Brain (organoid and tissue), 16 donors: ENCODE measurements at places on chromosomes 4 and X. TPM values are rescaled to one million over a fixed set of nuclear protein-coding genes. Genes with fewer than 3 reads are reported as not detected.

GRCh38 chrX:111854556-111855490 is 21.2 kb upstream of the TRPC5OS start:
- no peak for DNase-seq

DNA sequence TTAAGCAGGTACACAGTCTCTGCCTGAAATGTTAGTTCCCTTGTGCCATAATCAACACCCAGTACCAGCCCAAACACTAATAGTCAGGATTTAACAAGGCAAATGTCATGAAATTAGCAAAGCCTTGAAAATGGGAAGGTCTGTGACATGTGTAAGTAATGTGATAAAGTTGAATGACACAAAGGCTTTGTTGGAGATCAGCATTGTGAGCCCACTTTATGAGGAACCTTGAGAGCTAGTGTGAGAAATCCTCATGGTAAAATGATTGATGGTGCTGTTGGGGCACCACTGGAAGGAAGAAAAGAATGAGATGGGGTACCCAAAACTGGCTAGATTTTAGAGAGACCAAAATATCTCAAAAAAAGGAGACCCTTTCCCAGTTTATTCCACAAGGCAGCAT is 3.3 kb upstream of the LIN54 start:
- DNase-seq = peak; percentile 1

TRIM61 gene
- polyA plus RNA-seq = not detected

- no peak for DNase-seq
Observed at GRCh38 chr4:17009871-17010367, 111.5 kb upstream of the LDB2 start.

IGBP1 gene
- polyA plus RNA-seq = 99.4 TPM

GRCh38 chr4:181465826-181466225 is 777.4 kb upstream of the TENM3 start:
- DNase-seq = no peak

GRCh38 chr4:120105472-120105871 is 38.8 kb upstream of the MAD2L1 start:
- DNase-seq = no peak

GRCh38 chrX:117511379-117511778 is 605.2 kb downstream of the KLHL13 start:
- no peak for DNase-seq

FHDC1 gene
- 1.6 TPM for polyA plus RNA-seq

DKK2 gene
- polyA plus RNA-seq = 0.64 TPM

DNA sequence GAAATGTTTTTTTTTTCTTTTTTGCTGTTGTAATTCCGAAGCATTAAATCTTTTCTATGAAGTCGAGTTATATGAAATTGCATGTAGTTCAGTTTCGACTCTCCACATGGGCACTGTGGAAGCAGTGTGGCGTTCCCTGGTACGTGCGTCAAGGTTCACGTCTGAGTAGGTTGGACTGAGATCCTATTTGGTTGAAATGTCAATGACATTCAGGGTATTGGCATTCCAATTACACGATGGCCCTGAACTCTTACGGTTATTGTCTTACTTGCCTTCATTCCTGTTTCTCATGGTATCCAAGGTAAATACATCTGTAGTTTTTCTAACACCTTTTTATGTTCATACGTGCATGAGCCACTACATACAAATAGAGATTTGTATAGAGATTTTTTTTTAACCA is 128.8 kb downstream of the SORBS2 start:
- no peak for DNase-seq

DNA sequence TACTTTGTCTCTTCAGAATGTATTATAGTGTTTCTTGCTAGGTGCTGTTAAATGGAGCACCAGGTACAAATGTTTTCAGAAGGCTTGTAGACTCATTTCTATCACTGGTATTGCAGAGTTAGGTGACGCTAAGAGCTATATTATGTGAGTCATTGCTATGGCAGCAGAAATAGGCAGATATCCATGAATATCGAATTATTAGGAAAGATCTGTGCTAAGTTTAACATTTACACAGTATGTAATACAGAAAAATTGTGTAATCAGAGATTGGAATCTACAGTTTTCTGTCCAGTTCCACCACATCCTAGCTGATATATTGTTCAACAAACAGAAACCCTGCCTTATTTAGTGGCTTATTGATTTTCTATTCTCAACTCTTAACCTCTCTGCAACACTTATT is 1025.5 kb downstream of the STIM2 start:
- DNase-seq = no peak

PTPN13 gene
- 5.0 TPM for polyA plus RNA-seq

- no peak for DNase-seq
Observed at GRCh38 chrX:128436397-128437103, 384.3 kb upstream of the ACTRT1 start.

GPR143 gene
- 5.8 TPM for polyA plus RNA-seq

DNA sequence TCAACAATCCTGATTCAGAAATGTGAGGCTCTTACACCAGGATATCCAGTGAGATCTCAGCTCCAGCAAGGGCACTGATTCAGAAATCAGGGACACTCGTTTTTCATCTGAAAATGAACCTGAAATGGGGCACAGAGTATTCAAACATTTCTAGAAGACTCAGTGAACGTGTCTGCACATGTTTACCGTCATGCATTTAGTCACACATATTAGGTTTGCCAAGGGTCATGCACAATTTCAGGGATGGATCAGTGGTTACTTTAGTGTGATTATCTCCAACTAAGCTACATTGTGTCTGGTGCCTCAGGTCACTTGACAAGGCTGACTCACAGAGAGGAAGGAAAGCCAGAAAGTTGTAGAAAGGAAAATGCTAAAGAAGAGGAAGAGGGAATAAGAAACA is 33.6 kb upstream of the SPANXN2 start:
- no peak for DNase-seq

DNA sequence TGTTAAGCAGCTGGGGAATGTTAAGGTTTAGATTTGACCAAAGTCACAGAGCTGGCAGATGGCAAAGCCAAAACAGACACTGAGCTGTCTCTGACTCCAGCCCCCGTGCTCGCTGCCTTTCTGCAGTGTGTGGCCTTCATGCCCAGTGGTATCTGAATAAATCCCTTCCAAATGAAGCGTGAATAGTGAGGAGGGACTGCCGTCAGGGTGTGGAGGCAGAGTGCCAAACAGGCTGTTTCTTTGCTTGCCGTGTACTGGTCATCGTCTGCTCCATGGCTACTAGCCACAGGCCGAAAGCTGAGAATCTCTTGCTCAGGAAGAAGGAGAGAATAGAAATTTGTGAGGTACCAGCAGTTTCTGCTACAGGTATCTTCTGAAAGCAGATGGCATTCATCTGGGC is 19.7 kb downstream of the PRIMPOL start:
- DNase-seq = peak; percentile 28

- no peak for DNase-seq
Observed at GRCh38 chr4:15162465-15163283, 160.4 kb downstream of the CPEB2 start.

KLB gene
- not detected for polyA plus RNA-seq

DNA sequence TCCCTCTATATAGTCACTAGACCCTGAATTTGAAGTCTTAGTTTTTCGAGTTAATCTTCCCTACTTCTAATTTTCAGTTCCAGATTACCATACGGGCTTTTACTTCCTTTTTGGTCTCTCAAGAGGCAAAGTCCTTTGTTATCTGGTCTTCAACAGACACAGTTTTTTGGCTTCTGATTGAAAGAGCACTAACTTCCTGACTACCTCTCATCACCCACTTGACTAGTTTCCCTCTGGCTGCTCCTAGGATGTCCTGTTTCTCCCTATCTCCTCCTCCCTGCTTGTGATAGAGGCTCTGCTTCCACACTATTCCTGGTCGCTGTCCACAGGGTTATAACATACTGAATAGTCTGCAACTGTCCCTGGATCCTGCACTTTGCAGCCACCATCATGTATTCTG is 16.7 kb upstream of the WDR44 start:
- no peak for DNase-seq

CENPVL2 gene
- not detected for polyA plus RNA-seq

SHISA3 gene
- 0.37 TPM for polyA plus RNA-seq

LRPAP1 gene
- polyA plus RNA-seq = 165 TPM

DNA sequence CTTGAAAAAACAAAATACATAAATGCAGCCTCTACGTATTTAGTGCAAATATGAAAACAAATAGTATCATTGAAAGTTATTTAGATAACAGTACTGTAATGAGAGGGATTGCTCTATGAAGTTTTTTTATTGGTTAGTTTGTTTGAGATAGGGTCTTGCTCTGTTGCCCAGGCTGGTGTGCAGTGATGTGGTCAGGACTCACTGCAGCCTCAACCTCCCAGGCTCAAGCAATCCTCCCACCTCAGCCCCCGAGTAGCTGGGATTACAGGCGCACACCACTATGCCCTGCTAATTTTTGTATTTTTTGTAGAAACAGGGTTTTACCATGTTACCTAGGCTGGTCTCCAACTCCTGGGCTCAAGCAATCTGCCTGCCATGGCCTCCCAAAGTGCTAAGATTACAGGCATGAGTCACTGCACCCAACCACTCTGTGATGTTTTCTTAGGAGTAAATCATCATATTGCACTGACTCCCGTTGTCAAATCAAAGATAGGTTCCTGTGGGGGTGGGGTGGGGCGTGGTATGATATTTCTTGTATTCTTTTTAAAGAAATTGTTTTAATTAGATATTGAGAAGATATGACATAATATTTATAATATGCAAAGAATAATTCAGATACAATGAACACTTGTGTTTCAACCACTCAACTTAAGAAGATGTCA is 75.8 kb downstream of the ATG4A start:
- no peak for DNase-seq

DNA sequence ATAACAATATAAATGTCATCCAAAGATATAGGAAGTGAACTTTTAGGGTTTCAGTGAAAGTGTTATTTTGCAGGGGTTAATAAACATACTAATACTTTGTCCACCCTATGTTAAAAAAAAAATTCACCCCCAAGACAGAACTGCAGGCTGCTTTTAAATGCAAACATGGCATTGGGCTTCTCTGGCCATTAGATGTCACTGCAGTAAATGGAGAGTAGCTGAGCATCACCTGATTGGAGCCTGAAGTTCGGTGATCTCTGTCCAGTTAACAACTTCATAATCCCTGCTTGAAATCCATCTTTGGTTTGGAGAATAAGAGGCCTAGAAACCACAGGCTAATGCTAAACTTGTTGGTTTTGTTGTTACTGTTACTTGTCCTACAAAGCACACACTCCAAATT is 18.7 kb downstream of the SLC25A43 start:
- DNase-seq = no peak

- DNase-seq = peak; percentile 3
Observed at GRCh38 chr4:142883040-142883832, 37.1 kb upstream of the INPP4B start.

DNA sequence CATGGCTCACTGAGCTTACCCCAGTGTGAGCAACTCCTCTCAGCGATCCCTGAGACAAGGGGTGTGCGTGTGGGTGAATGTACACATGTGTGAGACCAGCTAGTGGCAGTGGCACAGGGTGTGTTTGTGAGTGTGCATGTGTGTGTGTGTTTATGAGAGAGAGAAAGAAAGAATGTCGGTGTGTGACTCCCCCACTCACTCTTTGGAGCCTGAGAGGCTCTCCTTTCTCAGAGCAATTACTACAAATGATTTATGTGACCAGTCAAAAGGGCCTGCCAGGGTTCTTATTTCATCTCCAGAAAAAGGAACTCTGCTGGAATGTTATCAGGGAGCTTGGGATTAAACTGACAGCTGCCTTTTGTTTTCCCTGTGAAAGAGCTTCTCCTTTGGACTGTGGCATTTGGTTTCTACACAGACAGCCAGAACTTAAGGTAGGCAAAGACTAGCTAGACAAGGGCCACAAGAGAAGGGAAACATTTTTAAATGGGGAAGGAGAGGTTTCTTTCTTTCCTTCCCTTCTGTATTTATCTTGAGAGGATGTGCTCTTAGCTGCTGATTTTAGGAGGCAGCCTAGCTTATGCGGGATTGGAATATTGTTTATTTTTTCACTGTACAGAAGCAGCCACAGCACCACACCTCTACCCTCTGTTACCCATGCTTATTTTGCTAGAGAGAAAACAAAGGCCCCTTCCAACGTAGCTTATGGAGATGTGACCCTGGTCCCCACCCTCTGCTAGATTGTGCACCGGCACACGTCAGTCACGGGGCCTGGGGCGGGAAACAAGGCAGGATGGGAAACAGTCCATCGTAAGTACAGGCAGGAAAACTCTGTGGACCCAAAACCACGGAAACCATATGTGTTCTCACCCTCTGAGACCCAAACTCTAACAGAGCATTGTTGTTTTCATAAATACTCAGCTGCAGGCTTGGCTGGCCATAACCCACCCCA is 143.5 kb downstream of the MGST2 start:
- peak; percentile 41 for DNase-seq

DNA sequence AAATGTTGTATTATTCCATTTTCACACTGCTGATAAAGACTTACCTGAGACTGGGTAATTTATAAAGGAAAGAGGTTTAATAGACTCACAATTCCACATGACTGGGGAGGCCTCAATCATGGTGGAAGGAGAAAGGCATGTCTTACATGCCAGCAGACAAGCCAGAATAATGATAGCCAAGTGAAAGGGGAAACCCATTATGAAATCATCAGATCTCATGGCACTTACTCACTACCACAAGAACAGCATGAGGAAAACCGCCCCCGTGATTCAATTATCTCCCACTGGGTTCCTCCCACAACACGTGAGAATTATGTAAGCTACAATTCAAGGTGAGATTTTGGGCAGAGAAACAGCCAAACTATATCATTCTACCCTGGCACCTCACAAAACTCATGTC is 2535.1 kb downstream of the ARAP2 start:
- DNase-seq = no peak

GRCh38 chr4:123398066-123398852 is 1.7 kb downstream of the SPRY1 start:
- peak; percentile 79 for DNase-seq

HOPX gene
- 40.9 TPM for polyA plus RNA-seq

- peak; percentile 89 for DNase-seq
Observed at GRCh38 chr4:74932832-74933561, at the start of gene PARM1. TSS of gene PARM1 (plus strand) at chr4:74933116. CDS start at chr4:74933328, 212 bp downstream.

FAM133A gene
- polyA plus RNA-seq = 0.19 TPM

DNA sequence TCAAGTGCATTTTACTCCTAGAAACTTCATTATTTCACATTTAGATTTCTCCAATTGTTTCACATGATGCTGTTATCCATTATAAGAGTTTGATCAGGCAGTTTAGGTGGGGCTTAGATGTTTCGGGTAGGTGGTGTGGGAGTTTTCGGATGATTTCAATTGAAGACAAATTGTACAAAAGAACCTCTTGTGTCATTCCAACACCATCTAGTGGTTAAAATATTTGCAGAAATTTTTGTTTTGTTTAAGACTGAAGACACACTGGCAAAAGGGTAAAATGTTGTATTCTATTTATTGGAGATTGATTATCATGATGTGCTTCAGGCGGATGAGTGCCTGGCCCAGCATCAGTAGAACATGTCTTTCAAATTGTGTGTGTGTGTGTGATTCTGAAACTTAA is 212.7 kb downstream of the SH3BGRL start:
- peak; percentile 28 for DNase-seq

DNA sequence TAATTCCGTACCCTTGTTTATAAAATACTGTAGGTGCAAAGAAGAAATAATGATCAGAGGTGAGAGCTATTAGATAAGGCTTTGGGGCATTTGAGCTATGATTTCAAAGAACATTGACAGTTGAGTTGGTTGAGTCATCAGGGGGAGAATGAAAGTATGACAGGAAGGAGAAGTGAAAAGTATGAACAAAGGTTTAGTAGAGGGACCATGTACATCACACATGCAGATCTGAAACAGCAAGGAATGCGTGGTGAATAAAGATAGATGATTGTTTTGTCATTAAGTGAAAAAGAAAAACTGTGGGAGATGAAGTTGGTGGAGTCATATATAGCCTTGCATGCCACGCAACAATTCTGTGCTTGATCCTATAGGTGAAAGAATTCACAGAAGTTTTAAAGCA is 163.1 kb downstream of the ARAP2 start:
- no peak for DNase-seq
